ENCODE measurements at places on chromosomes 5 and 9. TPM values are rescaled to one million over a fixed set of nuclear protein-coding genes. Genes with fewer than 3 reads are reported as not detected.

NUTM2G gene
- not detected for total RNA-seq

DNA sequence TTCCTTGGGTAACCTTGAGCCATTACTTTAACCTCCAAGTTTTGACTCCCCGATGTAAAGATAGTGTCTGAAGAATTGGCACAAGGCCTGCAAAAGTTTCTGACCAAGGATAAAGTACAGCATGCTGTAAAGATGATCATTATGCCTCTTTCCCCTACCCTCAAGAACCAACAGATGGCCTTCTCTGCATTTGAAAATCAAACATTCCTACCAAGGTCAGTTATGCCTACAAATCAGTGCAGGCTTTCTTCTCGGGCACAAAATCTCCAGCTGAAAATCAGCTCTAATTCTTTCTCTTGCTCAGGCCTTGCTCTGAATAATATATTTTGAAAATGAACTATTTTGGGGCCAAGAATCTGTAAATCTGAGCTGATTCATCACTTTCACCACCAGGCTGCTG is 59.7 kb downstream of the PPP2R2B start:
- H3K36me3 ChIP-seq: no peaks in the 10 kb centered on the region
- H3K27me3 ChIP-seq: no peaks in the 10 kb centered on the region
- H3K4me1 ChIP-seq: no peaks in the 10 kb centered on the region
- DNase-seq: no peak
- no peak overlapping the region for H3K27ac ChIP-seq

GRCh38 chr9:126398403-126399058 is 71.9 kb downstream of the MVB12B start:
- H3K4me1 ChIP-seq: no peaks in the 10 kb centered on the region
- no peak overlapping the region for H3K4me3 ChIP-seq
- no peaks in the 10 kb centered on the region for H3K36me3 ChIP-seq
- no peaks in the 10 kb centered on the region for H3K27me3 ChIP-seq

SYNPO gene
- total RNA-seq: 6.3 TPM

ACTBL2 gene
- total RNA-seq: 0.10 TPM

DNA sequence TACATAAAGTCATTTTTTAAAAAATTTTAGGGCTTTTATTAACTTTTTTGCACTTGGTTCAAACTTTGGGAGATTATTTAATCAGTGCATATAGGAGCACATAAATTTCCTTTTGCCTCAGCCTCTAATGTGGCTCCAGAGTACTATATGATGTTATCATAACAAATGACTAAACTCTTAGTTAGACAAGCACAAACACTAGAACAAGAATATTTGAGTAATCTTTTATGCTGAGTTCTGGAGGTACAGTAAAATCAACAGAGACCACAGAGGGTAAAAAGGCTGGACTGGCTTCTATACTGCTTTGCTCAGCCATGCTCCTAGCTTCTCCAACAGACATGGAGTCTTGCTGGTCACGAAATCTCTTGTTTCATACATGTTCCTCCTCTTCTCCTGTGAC is 52.5 kb upstream of the SGCD start:
- no peak for DNase-seq
- no peaks in the 10 kb centered on the region for H3K36me3 ChIP-seq
- no peak overlapping the region for H3K4me3 ChIP-seq

DNA sequence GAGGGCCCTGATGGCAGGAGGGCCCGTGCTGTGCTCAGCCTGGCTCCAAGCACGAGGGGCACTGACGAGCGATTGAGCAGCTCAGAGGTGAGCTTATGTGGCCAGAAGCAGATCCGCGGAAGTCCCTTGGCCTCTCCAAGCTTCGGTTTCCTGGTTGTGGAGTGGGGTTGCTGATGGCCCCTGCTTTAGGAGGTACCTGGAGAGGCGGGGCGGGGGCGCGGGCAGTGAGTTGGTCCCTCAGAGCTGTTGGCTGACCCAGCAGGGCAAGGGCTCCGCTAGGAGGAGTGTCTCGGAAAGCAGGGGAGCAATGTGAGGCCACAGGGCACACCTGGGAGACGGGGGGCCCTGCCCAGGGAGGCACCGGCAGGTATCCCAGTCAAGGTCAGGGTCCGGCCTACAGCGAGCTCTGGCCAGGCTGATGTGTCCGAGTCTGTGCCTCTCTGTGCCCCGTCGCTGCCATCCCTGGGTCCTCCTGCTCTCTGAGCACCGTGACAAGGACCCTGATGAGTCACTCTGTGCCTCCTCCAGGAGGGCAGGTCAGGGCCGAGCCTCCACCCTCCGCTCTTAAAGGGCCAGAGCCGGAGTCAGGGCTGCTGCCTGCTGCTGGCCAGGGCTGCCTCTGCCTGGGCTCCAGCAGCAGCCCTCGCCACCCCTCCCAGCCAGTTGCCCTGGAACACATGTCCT is 14.8 kb downstream of the NCS1 start:
- no peaks in the 10 kb centered on the region for H3K27me3 ChIP-seq
- H3K4me1 ChIP-seq: peaks cover 16% of the 10 kb centered on the region
- peak overlapping the region; percentile 84 for H3K27ac ChIP-seq
- H3K4me3 ChIP-seq: peak overlapping the region; percentile 65
- peaks cover 5% of the 10 kb centered on the region for H3K36me3 ChIP-seq

- no peaks in the 10 kb centered on the region for H3K27me3 ChIP-seq
- no peaks in the 10 kb centered on the region for H3K36me3 ChIP-seq
- H3K4me1 ChIP-seq: peaks cover 6% of the 10 kb centered on the region
- DNase-seq: no peak
These were observed 75.9 kb downstream of the SPRY4 start for GRCh38 chr5:142248853-142249462.

GRCh38 chr5:302966-303365 is 18.5 kb upstream of the AHRR start:
- DNase-seq: no peak
- H3K27ac ChIP-seq: no peak overlapping the region
- no peaks in the 10 kb centered on the region for H3K27me3 ChIP-seq
- no peaks in the 10 kb centered on the region for H3K4me1 ChIP-seq

DNA sequence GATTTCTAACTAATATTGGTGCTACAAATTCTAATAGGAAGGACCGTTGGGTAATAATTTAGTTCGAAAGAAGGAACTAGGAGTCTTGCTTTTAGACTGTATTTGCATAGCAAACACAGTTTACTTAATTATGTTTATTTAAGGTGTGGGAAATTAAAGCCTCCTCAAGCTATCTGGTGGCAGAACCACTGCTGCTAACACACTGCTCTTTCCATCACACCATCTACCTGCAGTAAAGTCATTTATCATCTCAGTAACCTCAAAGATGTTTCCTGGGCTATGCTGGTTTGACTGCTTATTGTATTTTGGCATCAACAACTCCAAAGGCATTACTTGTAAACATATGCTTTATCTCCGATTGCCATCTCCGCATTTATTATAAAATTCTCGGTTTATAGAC is 114.3 kb downstream of the DEPDC1B start:
- H3K36me3 ChIP-seq: no peaks in the 10 kb centered on the region
- H3K27me3 ChIP-seq: no peaks in the 10 kb centered on the region
- H3K27ac ChIP-seq: no peak overlapping the region
- H3K4me3 ChIP-seq: no peak overlapping the region

DNA sequence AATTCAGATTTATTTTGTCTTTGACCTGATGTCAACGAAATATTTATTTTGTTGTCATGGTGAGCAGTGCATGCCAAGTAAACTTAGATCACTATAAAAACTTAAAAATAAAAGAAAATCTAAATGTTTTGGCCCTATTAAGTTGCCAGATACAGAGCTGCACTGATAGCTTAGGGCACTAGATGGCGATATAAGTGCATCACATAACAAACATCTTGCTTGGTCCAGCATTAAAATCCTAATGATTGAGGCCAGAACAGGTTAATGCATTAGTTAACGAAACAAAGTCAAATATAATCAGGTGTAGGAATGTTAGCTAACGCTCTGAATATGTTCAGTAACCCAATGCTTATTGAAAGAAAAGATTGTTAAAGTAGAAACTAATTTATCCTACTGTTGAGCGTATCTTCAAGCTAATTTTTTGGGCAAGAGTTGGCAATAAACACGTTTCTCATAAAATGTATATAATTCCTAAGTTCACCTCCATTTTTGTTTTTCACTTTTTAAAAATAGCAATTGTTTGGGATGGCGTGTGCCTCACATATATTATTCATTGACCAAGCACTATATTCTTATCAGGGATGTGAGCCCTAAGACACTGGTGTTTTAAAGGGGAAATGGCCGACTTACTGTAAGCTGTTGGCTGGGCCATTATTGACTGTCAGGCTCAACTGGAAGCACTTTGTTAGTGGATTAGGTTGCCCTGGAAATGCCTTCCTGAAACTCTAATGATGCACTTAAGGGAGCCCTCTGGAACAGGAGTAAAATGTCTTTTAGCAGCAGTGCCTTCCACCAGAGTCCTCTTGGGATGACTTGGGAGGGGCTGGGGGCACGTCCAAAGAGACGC is 33.3 kb downstream of the KCTD16 start:
- H3K4me3 ChIP-seq: peak overlapping the region; percentile 22
- H3K27me3 ChIP-seq: peaks cover 46% of the 10 kb centered on the region
- H3K4me1 ChIP-seq: peaks cover 15% of the 10 kb centered on the region
- no peak overlapping the region for H3K27ac ChIP-seq
- H3K36me3 ChIP-seq: no peaks in the 10 kb centered on the region

DNA sequence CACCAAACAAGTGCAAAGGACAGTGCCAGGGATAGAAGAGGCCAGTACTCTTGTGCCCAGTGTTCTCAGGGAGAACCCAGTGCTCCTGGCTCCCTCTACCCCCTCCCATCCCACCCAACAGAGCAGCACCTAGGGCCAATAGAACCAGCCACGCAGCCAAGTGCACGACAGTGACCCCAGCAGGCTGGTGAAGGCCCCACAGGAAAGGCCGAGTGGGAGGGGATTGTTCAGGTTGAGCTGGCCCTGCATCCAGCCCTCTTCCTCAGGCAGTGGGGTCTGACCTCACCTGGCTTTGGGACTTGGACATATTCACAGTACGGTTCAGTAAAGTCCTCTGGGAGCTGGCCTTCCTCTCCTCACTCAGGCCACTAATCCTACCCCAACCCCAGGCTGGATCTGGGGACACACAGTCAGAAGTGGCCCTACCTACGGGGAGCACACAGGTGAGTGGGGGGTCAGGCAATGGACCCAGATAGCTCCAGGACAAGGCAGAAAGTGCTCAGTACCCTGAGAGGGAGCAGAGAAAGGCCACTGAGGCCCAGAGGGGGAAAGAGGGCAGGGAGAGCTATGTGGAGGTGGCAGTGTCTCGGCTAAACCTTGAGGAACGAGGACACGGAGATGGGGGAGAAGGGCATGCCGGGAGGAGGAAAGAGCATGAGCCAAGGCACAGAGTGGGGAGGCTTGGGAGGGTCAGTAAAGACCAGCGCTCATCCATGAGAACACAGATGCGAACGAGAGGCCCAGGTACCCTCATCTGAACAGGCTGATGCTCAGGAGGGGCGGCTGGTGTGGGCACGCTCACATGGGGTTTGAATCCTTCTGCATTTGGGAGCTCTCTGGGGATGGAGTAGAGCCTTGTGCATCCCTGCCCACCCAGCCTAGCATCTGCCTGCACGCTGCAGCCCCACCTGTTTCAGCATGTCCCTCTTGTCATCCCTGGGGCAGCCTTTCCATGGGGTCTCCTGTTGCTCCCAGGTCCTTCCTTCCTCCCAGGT is 25.6 kb downstream of the POLR1E start:
- H3K27ac ChIP-seq: no peak overlapping the region
- H3K27me3 ChIP-seq: no peaks in the 10 kb centered on the region
- DNase-seq: peak; percentile 11
- H3K4me1 ChIP-seq: no peaks in the 10 kb centered on the region
- no peak overlapping the region for H3K4me3 ChIP-seq
- H3K36me3 ChIP-seq: peaks cover 10% of the 10 kb centered on the region

GRCh38 chr5:15968993-15969392 is 210.6 kb downstream of the MARCHF11 start:
- H3K27ac ChIP-seq: no peak overlapping the region
- no peak overlapping the region for H3K4me3 ChIP-seq
- no peaks in the 10 kb centered on the region for H3K4me1 ChIP-seq

EFNA5 gene
- total RNA-seq: 51.2 TPM

TEX48 gene
- total RNA-seq: not detected

DNA sequence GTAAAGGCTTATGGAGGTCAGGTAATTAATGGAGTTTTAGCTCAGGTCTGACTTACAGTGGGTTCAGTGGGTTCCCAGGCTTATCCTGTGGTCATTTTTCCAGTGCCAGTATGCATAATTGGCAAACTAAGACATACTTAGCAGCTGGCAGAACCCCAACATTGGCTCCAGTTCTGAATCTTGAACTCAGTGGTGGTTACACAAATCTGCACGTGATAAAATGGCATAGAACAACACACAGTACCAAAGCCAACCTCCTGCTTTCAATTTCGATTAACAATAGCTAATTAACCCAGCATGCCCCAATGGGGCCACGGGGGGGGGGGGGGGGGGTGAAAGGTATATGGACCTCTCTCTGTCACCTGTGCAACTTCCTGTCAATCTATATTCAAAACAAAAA is 19.0 kb upstream of the BARX1 start:
- H3K36me3 ChIP-seq: no peaks in the 10 kb centered on the region
- H3K4me1 ChIP-seq: peaks cover 15% of the 10 kb centered on the region
- H3K27ac ChIP-seq: no peak overlapping the region
- peak; percentile 26 for DNase-seq
- no peaks in the 10 kb centered on the region for H3K27me3 ChIP-seq

DNA sequence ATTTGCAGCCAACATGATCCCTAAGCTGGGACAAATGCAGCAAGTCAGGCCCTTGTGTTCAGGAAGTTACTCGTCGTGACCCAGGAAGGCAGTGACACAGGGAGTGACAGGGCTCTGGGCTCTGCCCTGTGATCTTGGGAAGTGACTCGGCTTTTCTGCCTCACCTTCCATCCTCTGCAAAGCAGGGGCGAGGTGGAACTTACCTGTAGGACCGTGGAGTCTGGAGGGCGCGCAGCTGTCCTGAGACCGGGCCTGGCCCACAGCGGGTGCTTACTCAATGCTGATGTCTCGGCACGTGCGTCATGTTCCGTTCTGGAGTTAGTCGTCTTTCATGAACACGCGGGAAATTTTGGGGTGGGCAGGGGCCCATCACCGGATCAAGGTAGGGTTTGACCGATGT is 22.8 kb upstream of the LPCAT1 start:
- no peak for DNase-seq
- peaks cover 11% of the 10 kb centered on the region for H3K4me1 ChIP-seq
- peaks cover 4% of the 10 kb centered on the region for H3K36me3 ChIP-seq

NME5 gene
- total RNA-seq: not detected

HSD17B3 gene
- 0.74 TPM for total RNA-seq

GRCh38 chr5:16953729-16954128 is 17.6 kb upstream of the MYO10 start:
- DNase-seq: no peak
- H3K4me1 ChIP-seq: peaks cover 11% of the 10 kb centered on the region
- no peak overlapping the region for H3K27ac ChIP-seq
- no peaks in the 10 kb centered on the region for H3K27me3 ChIP-seq
- no peak overlapping the region for H3K4me3 ChIP-seq

GDNF gene
- total RNA-seq: not detected

GTF2H2 gene
- 19.4 TPM for total RNA-seq

- H3K36me3 ChIP-seq: no peaks in the 10 kb centered on the region
- H3K27me3 ChIP-seq: no peaks in the 10 kb centered on the region
- H3K4me1 ChIP-seq: no peaks in the 10 kb centered on the region
- H3K27ac ChIP-seq: no peak overlapping the region
These were observed 441.5 kb upstream of the CDH6 start for GRCh38 chr5:30752015-30752414.

- no peaks in the 10 kb centered on the region for H3K27me3 ChIP-seq
- H3K4me3 ChIP-seq: no peak overlapping the region
- H3K36me3 ChIP-seq: no peaks in the 10 kb centered on the region
- peaks cover 65% of the 10 kb centered on the region for H3K4me1 ChIP-seq
These were observed 124.2 kb downstream of the TRIO start for GRCh38 chr5:14267166-14267838.
